ENCODE measurements at places on chromosomes 6 and 20.

DNA sequence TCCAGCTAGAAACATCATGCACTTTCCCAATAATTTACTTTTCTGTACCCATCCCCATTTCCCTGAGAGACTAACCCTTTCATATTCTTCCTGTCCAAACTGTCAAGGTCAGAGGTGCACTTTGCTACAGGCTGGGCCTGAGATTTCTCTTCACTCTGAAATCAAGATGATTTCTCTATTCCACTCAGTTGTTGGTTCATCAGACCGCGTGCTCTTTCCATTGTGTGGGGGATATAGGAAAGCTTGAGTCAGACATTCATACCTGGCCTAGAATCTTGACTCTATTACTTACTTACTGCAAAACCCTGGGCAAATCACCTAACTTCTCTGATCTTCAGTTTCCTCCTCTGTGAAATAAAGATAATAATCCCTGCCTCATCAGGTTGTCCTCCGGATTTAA lies 4.7 kb upstream of the ZDHHC14 start:
- DNase-seq: no peak

GRCh38 chr20:49384437-49385434 lies 97.7 kb downstream of the KCNB1 start:
- DNase-seq: peak; percentile 60

- no peak for DNase-seq
Measured at GRCh38 chr6:45424451-45424861, 46.7 kb upstream of the SUPT3H start.

DNA sequence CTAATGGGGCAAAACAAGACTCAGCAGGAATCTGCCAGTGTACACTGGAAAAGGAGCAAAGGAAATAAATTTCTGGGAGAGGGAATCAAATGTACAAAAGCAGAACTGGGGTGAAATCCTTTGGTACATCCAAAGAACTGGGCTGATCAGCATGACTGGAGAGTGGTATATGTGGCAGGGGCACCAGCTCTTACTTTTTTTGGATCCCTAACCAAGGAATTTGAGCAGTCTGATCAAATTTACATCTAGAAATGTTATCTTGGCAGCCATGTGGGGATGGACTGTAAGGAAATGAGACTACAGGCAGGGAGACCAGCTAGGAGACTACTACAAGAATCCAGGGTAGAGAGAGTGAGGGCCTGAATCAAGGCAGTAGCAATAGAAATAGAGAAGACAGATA lies 1.2 kb upstream of the ZSCAN31 start:
- no peak for DNase-seq

DNA sequence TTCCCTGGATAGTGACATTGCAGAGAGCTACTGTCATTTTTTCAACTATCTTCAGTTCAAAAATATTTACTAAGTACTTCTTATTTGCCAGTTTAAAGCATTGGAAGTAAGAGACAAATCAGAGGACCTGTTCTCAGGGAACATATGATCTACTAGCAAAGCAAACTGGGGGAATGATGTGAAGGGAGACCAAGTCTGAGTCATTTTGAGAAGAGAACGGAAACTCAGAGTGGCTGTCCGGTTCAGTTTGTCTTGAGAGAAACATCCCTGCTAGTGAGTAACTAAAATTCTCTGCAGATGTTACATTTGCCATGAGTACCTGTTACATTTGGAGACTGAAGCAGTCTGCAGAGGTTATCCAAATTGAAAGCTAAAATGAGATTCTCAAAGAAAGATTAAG lies 118.3 kb downstream of the KCNQ5 start:
- no peak for DNase-seq

DNA sequence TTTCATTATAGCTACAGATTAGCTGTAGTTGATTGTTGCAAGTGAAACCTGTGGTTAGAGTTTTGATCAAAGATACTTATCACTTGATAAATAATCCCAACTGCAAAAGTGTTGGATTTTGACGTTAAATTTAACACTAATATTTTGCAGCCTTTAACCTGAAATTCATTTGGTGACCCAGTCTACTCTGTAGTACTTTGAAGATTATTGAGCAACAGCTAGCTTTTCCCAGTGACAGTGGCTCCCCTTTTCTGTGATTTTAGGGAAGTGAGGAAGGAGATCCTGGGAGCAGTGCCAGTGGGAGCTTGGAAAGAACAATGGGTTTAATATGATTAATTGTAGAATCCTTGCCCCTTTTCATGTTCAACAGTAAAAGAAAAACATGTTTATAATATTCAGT lies 76.9 kb downstream of the NCOA3 start:
- DNase-seq: no peak

DNA sequence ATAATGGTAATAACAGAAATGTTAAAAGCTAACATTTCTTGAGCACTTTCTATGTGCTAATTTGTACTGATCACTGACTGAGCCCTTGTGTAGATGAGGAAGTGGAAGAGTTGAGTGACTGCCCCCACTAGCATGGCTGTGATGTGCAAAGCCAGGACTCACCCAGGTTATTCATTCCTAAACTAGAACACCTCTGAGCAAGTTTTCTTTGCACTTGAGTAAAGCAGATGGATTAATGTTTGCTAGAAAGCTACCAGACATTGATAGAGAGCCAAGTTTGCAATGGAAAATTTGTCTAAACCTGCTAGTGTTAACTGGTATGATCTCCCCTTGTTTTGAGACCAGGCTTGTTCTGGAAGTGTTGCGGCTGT lies 467.4 kb upstream of the PLCB4 start:
- no peak for DNase-seq

- DNase-seq: no peak
Measured at GRCh38 chr20:54229566-54230160, 21.8 kb downstream of the PFDN4 start.

All from NCI-H2081 (cell line).